ENCODE measurements at places on chromosomes 13 and 19.
A peak's percentile ranks its signal among the peaks of the same experiment; 100 is the strongest.

GRCh38 chr19:7228935-7229541 is 65.2 kb downstream of the INSR start:
- DNase-seq, result no peak

GRCh38 chr19:34468409-34468808 is 13.1 kb upstream of the WTIP start:
- no peak for DNase-seq

DNA sequence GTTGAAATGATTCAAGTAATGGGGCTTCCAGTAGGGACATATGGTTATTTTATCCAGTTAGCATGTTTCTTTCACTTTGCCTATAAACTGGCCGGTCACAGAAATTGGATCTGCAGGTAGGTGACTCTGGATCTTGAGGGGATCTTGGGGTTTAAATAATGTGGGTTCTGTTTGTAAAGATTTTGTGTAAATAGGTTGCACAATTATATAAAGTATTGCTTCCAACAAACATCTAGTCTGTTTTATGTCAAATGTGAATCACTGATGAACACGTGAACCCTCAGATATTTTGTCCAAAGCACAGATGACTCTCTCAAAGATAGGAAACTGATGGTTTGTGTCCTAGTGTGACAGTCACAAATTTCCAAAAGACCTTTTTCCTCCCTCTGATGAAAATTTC is 98.4 kb downstream of the ZIC5 start:
- no peak for DNase-seq

- DNase-seq, result no peak
These were observed 1.9 kb downstream of the SIGLEC14 start for GRCh38 chr19:51644636-51645271.

GRCh38 chr13:67519356-67519755 is 289.2 kb upstream of the PCDH9 start:
- DNase-seq, result no peak

- DNase-seq, result no peak
These were observed 7.3 kb upstream of the SBK3 start for GRCh38 chr19:55552620-55553019.

DNA sequence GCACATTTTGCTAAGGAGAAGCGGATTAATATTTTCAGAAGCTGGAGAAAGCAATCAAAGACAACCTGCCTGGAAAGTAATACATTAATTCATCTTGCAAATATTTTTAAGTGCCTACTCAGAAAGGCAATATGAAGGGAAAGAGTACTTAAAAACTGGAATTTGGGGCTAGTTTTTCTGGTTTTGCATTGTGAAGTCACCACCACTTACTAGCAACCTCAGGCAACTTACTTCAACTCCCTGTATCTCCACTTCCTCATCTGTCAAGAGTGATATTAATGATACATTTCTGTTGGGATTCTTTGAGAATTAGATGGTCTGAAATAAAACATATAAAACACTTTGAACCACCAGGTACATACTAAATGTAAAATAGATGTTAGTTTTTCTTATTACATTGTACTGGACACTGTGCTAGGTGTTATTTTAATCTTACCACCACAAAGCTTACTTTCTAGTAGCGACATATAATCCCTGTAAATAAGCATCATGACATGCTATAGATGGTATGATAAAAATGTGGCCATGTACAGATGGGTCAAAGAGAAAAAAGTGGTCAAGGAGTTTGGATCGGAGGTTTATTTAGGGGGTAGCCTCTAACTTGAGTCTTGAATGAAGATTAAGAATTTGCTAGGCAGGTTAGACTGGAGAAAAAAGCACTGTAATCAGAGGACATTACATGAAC is 101.2 kb downstream of the SPRY2 start:
- DNase-seq, result no peak

- no peak for DNase-seq
These were observed 183.7 kb downstream of the COL4A1 start for GRCh38 chr13:110123041-110123809.

DNA sequence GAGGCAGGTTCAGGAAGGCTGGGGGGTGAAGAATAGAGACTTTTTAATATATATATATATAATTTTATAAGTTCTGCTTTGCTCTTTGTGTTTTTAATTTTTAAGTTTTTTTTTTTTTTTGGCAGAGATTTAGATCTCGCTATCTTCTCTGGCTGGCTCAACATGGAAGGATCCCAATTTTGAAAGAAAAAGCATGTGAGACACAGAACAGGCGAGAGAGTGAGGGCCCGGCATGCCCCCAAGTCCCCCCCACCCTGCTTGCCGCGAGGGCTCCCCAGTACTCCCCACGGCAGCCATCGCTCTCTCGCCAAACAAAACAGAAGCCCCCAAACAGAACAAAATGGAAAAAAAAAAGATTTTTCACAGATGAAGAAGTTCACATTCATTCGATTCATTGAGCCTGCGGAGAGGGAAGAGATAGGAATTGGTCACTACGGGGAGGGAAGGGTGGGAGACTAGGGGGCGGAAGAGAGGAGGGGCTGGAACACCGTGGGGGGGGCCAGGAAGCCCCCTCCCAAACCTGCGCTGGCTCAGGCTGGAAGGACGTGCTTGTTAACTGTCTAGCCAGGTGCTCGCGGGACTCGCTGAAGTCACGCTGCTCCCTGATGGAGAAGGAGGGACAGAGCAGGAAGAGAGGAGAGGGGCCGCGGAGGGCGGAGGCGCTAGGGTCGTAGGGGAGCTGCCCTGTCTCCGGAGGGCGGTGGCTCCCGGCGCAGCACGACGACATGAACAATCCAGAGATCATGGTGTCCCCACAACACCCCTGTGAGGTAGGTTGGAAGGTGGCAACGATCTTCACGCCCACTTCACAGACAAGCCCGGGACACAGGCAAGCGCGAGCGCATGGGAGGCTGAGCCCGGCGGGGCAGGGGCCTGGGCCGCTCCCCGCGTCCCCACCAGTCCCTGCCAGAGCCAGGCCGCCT is 10.6 kb downstream of the KHSRP start:
- DNase-seq, result no peak

DNA sequence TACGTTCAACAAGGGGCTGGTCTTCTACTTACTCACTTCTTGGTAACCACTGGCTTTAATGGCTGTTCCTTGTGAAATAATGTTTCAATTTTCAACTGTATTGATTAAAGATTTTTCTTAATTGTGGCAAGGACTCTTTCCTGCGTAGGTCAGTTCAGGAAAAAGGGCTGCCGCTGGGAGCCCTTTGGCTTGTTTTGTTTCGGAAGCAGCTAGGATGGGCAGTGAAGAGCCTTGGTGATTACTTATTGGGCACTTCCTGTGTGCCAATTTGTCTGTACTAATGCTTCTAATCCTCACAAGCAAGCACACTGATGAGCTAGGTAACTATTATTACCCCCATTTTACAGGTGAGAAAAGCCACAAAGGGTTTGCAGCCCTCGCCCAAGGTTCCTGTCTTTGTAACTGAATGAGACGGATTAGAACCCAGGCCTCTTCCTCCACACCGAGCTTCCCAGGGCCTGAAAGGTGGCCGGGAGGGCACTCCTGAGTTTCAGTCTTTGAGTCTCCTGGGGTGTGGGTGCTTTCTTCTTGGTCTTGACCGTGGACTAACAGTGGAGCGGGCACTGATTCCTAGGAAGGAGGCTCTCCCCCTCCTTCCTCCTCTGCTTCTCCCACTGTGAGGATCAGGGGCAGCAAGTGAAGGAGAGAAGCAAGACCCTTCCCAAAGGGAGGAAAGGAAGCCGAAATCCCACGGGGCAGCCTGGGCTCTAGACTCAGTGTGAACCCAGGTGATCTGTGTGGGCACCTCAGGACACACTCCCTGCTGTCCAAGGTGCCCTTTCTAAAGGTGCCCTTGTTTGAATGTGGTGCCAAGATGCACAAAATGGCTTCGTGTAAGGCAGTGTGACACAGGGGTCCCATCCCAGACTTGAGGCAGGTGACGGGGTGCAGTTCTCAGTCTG is 3.7 kb downstream of the COL4A2 start:
- DNase-seq, result no peak

GRCh38 chr13:24180750-24181377 is 20.3 kb downstream of the SPATA13 start:
- DNase-seq, result no peak

GRCh38 chr19:36115453-36116343 is at the start of gene TBCB:
Gene TBCB (plus strand): TSS chr19:36115468. CDS start chr19:36115561, 93 bp downstream.
- DNase-seq, result peak; percentile 93

- no peak for DNase-seq
These were observed 112.5 kb downstream of the COG6 start for GRCh38 chr13:39767791-39768517.

DNA sequence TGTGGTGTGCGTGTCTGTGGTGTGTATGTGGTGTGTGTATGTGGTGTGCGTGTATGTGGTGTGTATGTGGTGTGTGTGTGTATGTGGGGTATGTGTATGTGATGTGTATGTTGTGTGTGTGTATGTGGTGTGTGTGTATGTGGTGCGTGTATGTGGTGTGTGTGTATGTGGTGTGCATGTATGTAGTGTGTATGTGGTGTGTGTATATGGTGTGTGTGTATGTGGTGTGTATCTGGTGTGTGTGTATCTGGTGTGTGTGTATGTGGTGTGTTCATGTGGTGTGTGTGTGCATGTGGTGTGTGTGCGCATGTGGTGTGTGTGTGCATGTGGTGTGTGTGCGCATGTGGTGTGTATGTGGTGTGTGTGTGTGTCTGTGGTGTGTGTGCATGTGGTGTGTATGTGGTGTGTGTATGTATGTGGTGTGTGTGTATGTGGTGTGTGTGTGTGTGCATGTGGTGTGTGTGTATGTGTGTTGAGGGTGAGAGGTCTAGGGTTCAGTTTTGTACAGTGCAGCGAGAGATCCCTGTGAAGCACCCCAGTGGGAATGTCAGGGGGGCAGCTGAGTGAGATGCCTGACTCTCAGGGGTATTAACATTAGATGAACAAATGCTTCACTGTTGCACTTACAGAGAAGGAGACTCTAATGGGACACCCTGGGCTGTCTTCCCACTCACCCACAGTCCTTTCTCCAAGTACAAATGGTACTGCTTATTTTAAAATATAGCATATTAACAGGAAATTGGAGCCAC is 61.3 kb upstream of the MEDAG start:
- DNase-seq, result no peak

- DNase-seq, result no peak
These were observed 1.9 kb upstream of the TMEM59L start for GRCh38 chr19:18610556-18611326.

DNA sequence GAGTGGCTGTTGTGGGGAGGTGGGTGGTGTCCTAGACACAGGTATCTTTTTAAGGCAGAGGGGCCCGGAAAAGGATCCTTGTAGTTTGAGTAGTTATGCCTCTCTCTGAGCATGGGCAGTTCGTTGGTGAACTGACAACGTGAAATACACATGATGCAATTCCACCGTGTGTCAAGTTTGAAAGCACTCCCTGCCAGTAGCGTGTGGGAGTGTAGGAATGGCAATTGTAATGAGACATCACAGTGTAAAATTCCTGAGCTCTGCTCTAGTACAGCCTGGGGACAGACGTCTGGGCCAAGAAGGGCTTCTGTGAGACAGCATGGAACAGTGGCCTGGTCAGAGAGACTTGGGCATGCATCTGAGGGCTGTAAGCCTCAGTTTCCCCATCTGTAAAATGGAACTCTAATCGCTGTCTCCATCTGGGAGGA is 10.4 kb upstream of the ASF1B start:
- no peak for DNase-seq

- no peak for DNase-seq
These were observed 4.7 kb upstream of the ZNF606 start for GRCh38 chr19:58007285-58007684.
